ENCODE measurements at places on chromosomes 16 and 17.

- no peak for DNase-seq
These were observed 16.3 kb downstream of the MEIOC start for GRCh38 chr17:44672479-44673093.

- DNase-seq: no peak
These were observed 32.6 kb upstream of the ERN1 start for GRCh38 chr17:64162554-64162953.

DNA sequence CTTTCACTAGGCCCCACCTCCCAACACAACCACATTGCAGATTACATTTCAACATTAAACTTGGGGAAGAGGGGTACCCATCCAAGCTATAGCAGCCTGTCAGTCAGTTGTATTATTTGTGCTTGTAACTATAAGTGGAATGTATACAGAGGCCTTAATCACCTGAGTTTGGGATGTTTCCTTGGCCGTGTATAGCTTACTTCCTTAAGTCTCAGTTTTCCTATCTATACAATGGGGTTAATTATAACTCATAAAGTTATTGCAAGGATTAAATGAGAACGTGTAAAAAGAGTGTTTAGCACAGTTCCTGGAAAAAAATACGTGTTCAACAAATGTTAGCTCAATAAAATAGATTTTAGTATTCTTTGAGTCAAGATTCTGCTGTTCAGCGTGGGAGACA is 165.5 kb upstream of the FAM20A start:
- no peak for DNase-seq

- no peak for DNase-seq
These were observed 133.5 kb upstream of the FOXF1 start for GRCh38 chr16:86376837-86377236.

DNA sequence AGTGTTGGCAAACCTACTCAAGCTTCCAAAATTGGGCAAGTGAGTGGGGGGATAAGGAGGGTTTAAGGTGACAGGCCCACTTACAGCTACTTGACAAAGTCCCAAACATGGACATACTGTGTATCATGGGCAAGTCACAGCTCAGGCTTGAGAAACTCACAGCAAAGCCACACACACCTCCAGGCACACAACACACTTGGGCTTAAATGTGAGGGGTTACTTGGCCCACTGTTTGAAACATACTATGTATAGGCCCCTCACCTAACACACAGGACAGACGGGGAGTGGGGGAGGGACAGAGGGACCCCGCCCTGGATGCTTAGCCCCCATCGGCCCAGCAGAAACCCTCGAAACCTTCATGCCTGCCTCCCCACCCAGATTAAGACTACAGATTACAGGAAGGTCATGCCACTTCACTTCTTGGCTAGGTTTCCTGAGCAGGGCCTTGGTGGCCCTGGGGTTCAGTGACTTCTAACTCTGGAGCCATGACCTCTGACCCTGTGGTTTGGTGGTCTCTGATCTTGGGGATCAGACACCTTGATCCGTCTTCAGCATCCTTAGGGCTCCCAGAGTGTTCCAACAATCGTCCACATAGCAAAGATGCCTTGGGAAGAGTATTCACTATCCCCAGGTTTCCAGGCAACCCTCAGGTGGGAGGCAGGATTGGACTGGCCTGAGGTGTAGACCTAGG is 2.3 kb upstream of the SAMD14 start:
- DNase-seq: no peak

DNA sequence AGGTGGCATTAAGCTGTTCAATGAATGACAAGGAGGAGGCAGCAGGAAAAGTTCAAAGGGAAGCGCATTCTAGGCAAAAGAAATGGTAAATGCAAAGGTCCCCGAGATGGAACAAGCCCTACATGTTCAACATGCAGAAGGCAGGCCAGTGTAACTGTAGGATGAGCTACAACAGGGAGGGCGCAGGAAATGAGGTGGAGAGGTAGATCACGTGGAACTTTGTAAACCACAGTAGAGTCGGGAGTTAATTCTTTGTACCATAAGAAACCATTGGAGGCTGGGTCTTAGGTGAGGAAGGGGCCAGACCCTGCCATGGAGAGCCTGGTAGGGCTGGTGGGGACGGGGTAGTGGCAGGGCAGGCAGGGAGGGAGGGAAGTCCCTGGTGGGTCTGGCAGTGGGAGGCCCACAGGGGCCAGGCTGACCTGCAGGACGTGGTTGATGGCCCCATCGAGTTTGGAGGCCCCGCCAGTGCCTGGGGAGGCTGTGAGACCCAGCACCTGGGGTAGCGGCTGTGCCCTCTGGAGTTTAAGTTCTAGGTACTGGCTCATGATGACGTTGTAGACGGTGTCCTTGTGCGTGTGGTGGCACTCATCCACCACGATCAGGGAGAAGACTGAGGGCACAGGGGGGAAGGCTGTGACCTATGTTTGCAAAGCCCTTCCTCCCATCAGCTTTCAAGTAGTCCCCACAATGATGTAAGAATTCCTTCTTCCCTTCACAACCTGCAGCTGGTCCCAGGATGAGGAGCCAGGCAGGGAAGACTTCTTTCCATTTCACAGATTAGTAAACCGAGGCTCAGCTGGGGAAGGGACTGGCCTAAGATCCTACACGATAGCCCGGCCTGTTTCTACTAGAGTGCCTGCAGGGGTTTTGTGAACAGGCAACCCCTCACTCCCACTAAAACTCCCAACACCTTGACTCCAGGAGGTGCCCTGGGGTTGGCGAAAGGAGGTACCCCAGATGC is 1.9 kb downstream of the DHX58 start:
- no peak for DNase-seq

- DNase-seq: no peak
These were observed 339.1 kb upstream of the RBFOX1 start for GRCh38 chr16:6993544-6993943.

DNA sequence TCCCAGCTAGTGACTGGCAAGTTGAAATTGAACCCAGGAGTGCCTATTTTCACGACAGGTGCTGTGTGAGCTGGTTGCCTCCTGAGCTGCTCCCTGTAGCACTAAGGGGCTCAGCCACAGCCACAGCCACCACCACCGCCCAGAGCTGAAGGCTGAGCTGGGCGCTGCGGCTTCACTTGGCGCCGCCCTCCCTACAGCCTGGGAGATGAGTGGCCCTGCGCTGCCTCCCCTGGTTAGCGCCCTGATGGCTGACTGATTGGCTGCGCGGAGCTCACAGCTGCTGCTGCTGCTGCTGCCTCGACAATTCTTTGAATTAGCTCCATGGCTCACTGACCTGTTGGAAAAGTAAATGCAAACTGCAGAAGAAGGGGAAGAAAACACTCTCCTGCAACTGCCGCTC is 91.8 kb upstream of the TMEM132E start:
- no peak for DNase-seq

Data from activated CD8-positive, alpha-beta memory T cell treated with anti-CD3 and anti-CD28 coated beads for 4 hours (primary cell).